ENCODE measurements at places on chromosomes 5 and 9.

DNA sequence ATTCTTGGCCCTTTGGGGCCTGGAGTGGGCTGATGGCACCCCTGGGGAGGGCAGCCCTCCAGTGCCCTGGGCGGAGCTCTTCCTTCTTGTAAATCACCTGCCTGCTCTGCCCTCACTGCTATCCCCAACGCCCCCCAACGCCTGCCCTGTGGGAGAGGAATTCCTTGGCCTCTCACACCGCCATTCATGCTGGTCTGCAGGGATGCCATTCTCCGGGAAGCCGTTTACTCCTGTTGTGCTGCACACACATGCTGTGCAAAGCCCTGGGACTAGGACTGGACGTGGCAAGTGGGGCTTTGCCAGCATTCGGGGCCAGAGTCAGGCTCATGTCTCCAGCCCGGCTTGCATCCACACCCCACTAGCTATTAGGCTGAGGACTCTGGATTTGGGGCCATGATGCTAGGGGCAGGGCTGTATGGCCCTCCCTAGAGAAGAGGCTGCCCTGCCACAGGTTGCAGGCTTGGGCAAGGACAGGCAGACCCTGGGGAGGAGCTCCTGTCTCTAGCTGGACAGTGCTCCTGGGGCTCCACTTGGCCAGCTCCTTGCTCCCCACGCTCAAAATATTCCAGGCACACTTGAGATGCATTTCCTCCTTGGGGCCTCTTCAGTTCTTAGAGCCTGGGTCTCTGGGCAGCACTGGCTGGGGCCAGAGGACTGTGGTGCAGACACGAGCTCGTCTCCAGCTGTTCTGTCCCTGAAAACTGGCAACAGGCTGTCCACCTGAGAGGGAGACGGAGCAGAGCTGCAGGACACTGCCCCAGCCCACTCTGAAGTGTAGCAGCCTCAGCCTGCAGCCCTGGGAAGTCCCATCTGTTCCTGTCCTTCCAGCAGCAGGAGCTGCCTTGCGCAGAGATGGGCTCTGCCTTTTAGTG lies 226.9 kb downstream of the CACNA1B start:
- no peak for DNase-seq

DNA sequence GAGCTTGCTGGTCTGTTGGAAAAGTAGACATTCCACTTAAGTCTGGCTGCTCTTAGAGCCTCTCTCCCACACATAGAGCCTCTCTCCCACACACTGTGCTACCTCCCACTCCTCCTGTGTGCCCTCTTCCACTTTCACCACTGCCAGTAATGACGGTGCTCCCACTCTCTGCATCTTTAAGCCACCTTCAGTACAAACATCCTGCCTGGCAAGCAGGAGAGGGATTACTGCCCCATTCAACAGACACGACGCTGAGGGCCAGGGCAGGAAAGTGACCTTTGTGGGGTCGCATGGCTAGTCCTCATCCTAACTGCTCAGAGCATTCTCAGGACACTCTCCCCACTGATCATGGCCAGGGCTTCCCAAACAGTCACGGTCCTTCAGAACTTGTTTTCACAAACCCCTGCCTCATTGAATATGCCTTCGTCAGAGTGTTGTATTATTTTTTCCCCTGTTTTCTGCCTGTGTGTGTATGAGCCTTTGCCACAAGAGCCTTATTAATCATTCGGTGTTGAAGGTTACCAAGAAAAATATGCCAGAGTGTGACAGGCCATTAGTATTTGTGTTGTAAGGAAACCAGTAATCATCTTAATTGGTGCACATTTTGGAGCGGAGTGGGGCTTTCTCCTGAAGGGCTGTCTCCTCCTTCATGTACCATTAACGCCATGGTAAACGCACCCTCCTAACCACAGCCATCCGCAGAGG lies 87.1 kb upstream of the SAP30L start:
- DNase-seq, result no peak

DNA sequence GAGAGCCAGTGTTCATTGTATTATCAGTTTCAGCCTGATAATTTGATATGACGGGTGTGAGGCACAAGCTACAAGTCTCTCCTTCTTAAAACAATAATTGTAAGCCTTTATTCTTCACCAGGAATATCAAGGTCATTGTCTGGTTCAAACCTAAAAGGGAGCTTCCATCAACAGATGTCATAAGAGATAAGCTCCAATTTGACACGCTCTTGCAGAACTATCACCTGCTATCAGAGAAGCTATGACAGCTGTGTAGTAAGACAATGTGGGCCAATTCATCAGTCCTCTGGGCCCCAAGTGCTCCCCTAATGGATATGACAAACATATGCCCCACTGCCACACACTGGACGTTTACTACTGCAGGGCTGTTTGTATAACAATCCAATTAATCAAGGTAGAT lies 1010.2 kb upstream of the DMAC1 start:
- DNase-seq, result no peak

DNA sequence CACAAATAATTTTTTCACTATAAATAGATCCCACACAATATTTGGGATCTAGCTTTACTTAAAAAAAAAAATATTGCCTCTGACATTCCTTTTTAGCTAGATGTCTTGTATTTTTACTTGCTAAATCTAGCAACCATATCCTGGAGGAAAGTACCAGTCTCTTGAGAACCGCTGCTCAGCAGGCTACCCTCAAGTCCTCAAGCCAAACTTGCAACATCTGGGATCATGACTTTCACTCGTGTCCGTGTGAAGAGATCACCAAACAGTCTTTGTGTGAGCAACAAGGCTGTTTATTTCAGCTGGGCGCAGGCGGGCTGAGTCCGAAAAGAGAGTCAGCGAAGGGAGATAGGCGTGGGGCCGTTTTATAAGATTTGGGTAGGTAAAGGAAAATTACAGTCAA lies 180.3 kb upstream of the FER start:
- DNase-seq, result no peak

DNA sequence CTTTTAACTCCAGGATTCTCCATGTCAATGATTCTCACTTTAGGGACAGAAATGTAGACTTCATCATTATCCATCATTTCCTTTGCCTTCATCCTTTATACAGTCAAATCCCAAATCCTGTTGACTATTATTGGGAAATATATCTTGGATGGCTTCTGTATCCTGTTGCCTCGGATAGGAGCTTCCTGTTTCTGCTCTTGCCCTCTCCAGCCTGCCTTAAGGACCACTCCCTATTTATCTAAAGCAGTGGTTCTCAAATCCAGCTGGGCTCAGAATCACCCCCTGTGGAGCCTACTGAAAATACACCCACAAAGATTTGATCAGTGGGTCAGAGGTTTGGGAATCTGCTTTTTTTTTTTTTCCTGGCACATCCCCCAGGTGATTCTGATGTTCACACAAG lies 8.5 kb downstream of the AFAP1L1 start:
- no peak for DNase-seq

All from HCT116 (cell line).